ENCODE measurements at places on chromosomes 16 and 17.

GRCh38 chr16:86038926-86039310 is 140.0 kb downstream of the IRF8 start:
- DNase-seq = no peak

- no peak for DNase-seq
Observed at GRCh38 chr17:44061446-44061845, 5.0 kb downstream of the LSM12 start.

DNA sequence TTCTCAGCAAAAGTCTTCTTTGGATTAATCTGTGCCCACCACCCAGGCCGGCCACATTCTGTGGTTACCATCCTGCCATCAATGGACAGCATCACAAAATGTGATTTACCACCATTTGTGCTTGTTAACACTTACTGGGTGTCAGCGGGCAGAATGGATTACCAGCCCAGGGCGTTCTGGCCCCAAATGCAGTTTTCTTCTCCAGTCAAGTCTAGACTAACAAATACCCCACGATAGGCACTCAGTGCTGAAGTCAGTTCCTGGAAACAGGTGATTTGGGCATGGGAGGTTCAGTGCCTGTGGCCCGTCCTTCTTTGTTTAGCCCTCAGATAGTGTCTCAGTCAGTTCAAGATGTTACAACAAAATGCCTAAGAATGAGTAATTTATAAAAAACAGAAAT is 38.8 kb upstream of the PHOSPHO1 start:
- no peak for DNase-seq

GRCh38 chr17:74720506-74720905 is 7.8 kb upstream of the CD300LF start:
- no peak for DNase-seq

DNA sequence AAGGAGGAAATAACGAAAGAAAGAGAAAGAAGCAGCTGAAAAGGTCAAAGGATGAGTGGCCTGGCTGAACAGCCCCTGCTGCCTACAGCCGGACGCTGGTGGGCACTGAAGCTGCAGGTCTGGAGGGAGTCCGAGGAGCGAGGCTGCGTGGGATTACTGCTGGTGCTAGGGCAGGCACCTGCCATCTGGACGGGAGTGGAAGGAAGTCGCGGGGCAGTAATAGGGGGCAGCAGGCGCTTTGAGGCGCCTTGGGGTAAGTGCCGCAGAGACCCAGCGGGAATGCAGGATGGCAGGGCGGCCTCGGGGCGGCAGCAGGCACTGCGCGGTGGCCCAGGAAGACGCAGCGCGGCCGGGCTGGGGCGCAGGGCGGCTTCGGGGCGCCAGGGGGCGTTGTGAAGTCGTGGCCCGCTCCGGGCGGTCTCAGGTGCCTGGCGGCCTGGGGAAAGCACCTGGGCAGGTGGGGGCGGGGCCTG is 303 bp upstream of the SCNN1G start:
- DNase-seq = no peak

GRCh38 chr16:35492225-35492624 is 2032.8 kb downstream of the TP53TG3F start:
- no peak for DNase-seq

DNA sequence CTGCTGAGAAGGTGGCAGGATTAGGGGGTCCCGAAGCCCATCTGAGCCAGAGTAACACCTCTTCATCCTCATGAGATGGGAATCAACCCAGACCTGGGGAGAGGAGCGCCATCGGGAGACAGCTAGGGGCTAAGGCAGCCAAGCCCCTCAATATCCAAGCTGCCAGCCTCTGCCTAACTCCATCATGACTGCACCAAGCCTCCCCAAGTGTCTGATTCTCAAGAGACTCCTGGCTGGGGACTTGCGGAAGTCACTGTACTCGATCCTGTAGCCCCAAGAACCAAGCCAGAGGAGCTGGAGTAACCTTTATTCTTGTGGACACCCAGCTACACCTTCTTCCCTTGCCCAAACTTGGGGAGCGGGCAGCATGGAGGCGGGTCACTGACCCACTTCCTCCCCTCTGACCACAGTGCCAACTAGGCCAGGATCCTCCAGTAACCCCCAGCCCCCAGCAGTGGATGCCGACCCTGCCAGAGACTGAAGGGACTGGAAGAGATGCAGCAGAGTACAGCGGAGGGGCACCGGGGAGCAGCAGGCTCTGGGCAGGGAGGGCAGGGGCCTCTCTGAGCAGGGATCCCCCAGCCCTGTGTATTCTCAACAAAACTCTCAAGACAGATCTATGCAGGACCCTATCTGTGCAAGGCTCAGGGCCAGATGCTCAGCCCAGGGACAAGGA is 13.3 kb downstream of the HDAC5 start:
- DNase-seq = no peak

GRCh38 chr16:84947996-84948850 is 63.1 kb downstream of the ZDHHC7 start:
- DNase-seq = no peak

DNA sequence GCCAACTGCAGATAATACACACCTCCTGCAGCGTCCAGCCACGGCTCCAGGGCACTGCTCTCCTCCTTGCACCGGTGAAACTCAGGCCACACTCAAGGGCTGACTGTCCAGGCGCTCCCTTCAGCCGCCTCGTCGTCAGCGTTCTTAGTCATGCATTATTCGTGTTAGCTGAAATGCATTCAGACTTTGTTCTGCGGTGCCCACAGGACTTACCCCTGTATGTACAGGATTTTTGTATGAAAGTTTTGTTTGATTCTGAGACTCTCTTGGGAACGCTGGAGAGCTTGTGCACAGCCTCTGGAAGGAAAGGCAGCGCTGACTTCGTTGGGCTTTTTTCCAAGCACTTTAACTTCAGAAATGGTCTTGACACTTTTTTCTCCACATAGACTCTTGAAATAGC is 22.1 kb downstream of the CIBAR2 start:
- no peak for DNase-seq

- no peak for DNase-seq
Observed at GRCh38 chr16:67936124-67936879, at the start of gene PSMB10. Gene PSMB10, minus strand, starts transcription at chr16:67936850. Its CDS starts 101 bp downstream, at chr16:67936749.

- DNase-seq = no peak
Observed at GRCh38 chr17:74760404-74761105, 12.1 kb downstream of the NHERF1 start.

DNA sequence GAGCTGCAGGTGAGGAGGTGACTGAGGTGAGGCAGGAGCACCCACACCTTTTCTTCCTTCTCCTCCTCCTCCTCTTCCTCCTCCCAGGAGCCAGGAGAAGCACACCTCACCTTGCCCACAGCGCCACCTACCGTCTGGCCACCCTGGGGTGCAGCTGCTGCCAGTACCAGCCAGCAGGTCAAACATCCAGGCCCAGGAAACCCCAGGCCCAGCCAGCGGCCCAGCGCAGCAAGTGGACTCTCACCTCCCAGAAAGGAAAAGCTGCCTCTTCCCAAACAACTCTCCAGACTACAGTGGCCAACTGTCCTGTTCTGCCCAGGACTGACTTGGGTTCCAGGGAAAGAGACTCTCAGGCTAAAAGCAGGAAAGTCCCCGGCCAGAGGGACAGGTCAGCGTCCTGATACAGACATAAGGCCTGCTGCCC is 22.7 kb downstream of the PEMT start:
- DNase-seq = no peak

DNA sequence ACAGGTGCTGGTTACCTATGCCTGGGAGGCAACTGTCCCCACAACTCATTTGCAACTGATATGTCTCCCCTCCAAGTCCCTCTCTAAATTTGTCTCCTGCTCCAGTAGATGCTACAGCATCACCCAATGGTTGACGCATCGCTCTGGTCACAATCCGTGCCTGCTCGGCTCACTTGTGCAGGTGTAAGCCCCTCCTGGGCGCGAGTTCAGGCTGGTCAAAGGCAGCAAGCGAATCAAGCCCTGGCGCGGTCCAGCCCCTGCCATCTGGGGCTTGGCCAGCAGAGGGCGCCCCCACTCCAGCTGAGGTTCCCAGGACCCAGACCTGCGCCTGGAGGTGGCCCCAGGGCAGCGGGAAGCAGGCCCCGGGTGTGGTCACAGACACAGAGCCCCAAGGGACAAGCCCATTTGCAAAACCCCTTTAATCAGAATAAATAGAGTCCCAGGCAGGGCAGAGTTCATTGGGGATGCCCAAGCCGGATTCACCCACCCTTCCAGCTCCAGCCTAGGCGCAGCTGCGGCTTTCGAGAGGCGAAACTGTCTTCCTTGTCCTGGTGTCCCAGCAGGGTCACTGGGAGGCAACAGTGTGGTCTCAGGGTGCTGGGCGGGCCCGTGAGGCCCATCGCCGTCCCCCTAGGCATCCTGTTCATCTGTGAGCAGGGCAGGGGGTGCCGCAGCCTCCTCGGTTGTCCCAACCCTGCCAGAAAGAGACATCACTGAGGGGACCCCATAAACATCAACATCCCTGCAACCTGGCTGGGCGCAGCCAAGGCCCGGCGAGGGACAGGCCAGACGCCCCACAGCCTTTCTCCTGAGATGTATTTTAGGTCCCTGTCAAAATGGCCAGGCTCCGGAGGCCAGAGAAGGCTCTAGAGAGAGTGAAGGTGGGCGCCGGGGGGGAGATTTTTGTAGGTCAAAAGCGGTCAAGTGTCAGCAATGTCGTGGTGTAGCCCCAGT is 15.8 kb downstream of the TMC6 start:
- DNase-seq = peak; percentile 49

DNA sequence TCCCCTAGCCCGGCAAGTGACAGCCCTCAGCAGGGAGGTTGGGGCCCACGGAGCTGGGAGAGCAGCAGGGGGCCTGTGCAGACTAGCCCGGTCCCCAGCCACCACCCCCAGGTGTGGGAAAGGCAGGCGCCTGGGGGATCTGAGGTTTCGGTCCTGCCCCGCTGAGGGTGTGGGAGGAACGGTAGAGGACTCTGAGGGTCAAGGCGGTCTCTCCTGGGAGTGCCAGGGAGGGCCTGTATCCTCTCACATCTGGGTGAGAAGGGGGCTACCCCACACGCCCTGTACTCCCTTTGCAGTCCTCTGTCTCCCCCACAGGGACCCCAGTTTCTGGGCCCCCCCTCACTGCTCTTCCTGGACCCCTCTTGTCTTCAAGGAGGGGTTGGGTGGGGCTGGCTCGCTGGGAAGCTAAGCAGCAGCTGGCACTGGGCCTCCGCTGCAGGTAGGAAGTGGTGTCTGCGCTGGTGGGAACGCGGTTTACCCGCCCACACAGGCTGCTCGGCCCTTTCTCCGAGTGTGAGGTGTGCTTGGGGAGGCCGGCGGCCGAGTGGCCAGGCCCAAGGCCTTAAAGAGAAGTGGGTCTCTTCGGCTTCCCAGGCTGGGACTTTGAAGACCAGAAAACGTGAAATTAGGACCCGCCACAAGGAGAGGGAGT is 15.4 kb downstream of the CD7 start:
- DNase-seq = no peak

- no peak for DNase-seq
Observed at GRCh38 chr16:3642397-3643094, 11.9 kb upstream of the DNASE1 start.

GRCh38 chr16:57413301-57413730 is 8.7 kb downstream of the CCL17 start:
- no peak for DNase-seq

GRCh38 chr17:4569591-4569990 is 9.2 kb upstream of the GGT6 start:
- no peak for DNase-seq

GRCh38 chr16:22380529-22380928 is 6.1 kb upstream of the CDR2 start:
- no peak for DNase-seq

DNA sequence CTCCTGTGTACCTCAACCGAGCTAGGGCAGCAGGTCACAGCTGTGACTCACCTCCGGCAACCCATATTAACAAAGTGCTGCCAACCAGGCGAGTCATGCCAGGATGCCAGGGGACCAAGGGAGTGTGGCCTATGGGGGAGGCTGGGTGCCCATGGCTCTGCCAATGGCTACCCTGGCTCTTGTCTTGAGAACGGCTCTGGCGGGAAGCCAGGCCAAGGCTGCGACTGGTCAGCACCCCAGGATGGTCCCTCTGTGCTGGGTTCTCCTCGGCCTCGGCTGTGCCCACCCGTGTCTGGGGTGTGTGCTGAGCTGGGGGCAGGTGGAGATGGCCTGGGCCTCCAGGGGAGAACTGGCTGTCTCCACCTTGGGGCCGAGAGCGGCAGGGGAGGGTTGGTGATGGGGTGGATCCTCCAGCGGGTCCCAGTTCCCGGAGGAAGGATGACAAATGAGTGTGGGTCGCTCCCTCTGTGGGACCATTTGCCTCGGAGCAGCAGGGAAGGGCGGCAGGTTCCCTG is 75.8 kb downstream of the MRC2 start:
- no peak for DNase-seq

GRCh38 chr16:90053902-90054500 is 23.1 kb downstream of the PRDM7 start:
- no peak for DNase-seq

DNA sequence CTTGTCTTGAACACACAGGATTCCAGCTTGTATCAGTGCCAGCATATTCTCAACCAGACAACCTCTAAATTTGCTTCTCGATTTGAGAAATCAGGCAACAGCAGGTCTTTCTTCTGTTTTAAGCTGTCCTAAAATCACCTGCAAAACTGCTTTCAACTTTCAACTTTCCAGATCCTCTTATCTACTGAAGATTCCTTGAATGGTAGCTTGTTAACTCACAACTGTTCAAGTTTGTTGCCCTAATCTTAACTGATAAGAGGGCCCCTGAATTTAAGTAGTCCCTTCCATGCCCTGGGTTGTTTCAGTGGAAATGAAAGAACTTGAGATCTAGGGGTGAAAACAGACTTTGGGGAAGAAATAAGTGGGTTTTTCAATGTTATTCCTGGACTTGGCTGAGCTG is 57.2 kb downstream of the CHD9 start:
- DNase-seq = no peak

DNA sequence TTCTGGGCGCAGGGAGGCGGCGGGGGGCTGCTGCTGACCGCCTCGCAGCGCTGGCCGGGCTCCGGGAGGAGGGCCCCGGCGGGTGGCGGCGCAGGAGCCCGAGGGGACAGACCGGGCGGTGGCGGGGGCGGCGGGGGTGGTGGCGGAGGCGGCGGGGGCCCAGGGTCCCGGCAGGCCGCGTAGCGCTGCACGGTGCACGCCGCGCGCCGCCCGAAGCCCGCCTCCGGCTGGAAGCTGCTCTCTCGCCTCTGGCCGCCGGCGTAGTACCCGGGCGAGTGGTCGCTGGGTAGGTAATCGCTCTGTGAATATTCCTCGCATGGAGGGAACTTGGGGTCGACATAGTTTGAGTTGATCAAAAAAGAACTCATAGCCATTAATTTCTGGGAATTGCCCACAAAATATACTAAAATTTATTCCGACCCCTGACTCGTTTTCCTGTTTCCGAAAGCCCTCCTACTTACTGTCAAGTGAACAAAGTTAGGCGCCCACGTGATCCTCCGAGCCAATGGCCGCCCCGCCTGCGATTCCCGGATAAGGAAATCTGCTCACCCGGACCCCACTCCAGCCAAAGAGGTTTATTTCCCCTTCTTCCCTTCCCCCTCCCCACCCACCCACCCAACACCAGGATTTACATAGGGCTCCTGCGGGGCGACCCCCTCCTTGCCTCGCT is at the start of gene HOXB4:
Gene HOXB4, minus strand, starts transcription at position 405 of the 670 bp plus-strand sequence. Its CDS starts 31 bp downstream, at position 374.
- peak; percentile 64 for DNase-seq

- DNase-seq = no peak
Observed at GRCh38 chr17:44804302-44805089, 25.6 kb downstream of the GJC1 start.

DNA sequence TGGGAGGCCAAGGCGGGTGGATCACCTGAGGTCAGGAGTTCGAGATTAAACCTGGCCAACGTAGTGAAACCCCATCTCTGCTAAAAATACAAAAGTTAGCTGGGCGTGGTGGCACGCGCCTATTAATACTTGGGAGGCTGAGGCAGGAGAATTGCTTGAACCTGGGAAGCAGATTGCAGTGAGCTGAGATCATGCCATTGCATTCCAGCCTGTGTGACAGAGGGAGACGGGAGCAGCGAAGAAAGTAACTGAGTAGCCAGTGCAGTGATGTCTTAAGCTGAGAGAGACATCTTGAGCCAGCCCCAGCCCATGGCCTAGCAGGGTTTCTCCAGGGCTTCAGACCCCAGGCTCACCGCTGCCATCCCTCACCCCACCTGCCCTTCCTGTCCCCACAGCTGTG is 9.8 kb upstream of the SMIM5 start:
- DNase-seq = no peak
